ENCODE measurements at places on chromosomes 1 and 21. TPM values are rescaled to one million over a fixed set of nuclear protein-coding genes. Genes with fewer than 3 reads are reported as not detected.
A peak's percentile ranks its signal among the peaks of the same experiment; 100 is the strongest.

GRCh38 chr1:25671929-25672328 is 55.3 kb downstream of the MAN1C1 start:
- no peak for DNase-seq
- H3K27me3 ChIP-seq: no peaks in the 10 kb centered on the region
- H3K27ac ChIP-seq: no peak overlapping the region
- H3K4me1 ChIP-seq: peaks cover 33% of the 10 kb centered on the region
- no peak overlapping the region for H3K4me3 ChIP-seq
- H3K36me3 ChIP-seq: no peaks in the 10 kb centered on the region

OR2L8 gene
- total RNA-seq: not detected

GRCh38 chr1:188872376-188872775 is 1605.3 kb downstream of the BRINP3 start:
- no peak for DNase-seq
- H3K27ac ChIP-seq: no peak overlapping the region
- no peaks in the 10 kb centered on the region for H3K36me3 ChIP-seq
- H3K27me3 ChIP-seq: no peaks in the 10 kb centered on the region
- H3K4me3 ChIP-seq: no peak overlapping the region

- H3K4me1 ChIP-seq: peaks cover 10% of the 10 kb centered on the region
- DNase-seq: peak; percentile 88
- H3K27me3 ChIP-seq: no peaks in the 10 kb centered on the region
- H3K4me3 ChIP-seq: peak within 1 kb of the TSS; percentile 28
- H3K27ac ChIP-seq: peak within 1 kb of the TSS; percentile 18
Measured at GRCh38 chr1:201946224-201946908, at the start of gene LMOD1. TSS of gene LMOD1 (minus strand) at chr1:201946548. CDS start at chr1:201946340, 208 bp downstream.

DNM3 gene
- total RNA-seq: not detected

- no peaks in the 10 kb centered on the region for H3K27me3 ChIP-seq
- no peak overlapping the region for H3K4me3 ChIP-seq
- no peak overlapping the region for H3K27ac ChIP-seq
- peak; percentile 69 for DNase-seq
Measured at GRCh38 chr1:198498881-198499280, 41.6 kb downstream of the ATP6V1G3 start.

SPRR3 gene
- 1.0 TPM for total RNA-seq

GRCh38 chr1:16442265-16442664 is 1.7 kb downstream of the NECAP2 start:
- no peaks in the 10 kb centered on the region for H3K27me3 ChIP-seq
- no peak for DNase-seq
- no peak overlapping the region for H3K27ac ChIP-seq
- H3K4me1 ChIP-seq: no peaks in the 10 kb centered on the region
- H3K4me3 ChIP-seq: no peak overlapping the region
- no peaks in the 10 kb centered on the region for H3K36me3 ChIP-seq

DNA sequence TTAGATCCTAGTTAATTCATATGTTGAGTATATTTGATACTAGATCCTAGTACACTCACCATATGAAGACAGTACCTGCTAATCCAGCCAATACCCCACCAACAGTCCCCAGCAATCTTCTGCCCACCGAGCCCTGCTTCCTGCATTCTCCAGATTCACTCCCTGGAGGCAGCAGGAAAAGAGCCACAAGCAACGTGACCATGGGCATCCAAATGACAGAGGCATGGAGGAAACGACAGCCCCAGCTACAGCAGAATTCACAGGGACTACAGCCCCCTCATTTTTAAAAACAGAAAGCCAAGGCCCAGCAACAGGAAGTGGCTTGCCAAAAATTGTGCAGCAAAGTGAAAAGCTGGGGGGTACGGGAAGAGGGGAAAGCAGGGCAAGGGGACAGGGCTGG is 29.3 kb downstream of the ASTN1 start:
- no peaks in the 10 kb centered on the region for H3K36me3 ChIP-seq
- no peaks in the 10 kb centered on the region for H3K27me3 ChIP-seq
- H3K4me1 ChIP-seq: no peaks in the 10 kb centered on the region

All from Caco-2 (cell line).